ENCODE measurements at places on chromosomes 1 and 21. TPM values are rescaled to one million over a fixed set of nuclear protein-coding genes. Genes with fewer than 3 reads are reported as not detected.
A peak's percentile ranks its signal among the peaks of the same experiment; 100 is the strongest.

DNA sequence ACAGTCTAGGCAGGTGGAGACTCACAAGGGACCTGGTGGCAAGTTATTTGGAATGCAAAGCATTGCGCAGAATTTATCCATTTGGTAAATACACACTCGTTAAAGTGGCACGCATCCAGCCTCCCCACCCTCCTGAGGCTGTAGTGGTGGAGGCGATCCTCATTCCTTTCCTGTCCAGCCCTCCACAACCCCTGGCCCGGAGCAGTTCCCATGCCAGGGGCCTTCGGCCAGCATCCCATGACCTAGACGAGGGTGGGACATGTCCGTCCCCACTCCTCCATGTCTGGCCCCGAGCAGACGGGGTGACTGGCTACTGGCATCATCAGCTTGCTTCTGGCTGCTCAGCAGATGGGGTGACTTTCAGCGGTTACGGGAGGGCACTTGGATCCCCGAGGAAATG lies 281.5 kb upstream of the VAMP3 start:
- no peak for DNase-seq

DNA sequence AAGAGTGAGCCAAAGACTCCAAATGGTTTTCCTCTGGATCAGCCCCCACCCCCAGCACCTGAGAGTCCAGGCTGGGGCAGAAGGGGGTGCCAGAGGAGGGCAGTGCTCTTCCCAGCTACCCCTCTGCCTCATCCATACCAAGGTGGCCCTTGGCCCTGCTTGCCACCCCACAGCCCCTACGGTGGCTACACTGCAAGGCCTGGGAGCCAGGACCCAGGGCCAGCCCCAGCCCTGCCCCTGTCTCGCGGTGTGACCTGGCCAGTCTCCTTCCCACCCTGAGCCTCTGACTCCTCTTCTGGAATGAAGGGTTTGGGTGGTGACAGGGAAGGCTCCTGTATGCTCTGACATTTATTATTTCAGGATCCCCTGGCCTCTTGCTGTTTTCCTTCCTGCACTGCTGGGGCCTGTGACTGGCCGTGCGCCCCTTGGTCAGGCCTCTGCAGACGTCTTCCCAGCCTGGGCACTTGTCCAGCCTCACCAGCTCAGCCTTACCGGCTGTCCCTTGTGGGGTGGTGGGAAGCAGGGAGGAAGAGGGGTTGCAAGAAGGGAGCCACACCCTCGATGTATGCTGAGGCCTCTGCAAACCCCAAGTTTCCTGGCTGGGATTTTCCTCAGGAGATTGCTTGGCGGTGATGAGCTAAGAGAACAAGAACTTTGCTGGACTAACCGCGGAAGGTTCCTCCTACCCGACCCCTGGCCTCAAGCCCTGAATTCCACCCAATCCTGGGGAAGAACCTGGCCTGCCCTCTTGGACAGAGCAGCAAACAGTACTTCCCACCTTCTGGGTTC lies 13.5 kb downstream of the ASAP3 start:
- DNase-seq: no peak

- no peak for DNase-seq
Measured at GRCh38 chr1:243598433-243598832, 251.6 kb downstream of the AKT3 start.

DNA sequence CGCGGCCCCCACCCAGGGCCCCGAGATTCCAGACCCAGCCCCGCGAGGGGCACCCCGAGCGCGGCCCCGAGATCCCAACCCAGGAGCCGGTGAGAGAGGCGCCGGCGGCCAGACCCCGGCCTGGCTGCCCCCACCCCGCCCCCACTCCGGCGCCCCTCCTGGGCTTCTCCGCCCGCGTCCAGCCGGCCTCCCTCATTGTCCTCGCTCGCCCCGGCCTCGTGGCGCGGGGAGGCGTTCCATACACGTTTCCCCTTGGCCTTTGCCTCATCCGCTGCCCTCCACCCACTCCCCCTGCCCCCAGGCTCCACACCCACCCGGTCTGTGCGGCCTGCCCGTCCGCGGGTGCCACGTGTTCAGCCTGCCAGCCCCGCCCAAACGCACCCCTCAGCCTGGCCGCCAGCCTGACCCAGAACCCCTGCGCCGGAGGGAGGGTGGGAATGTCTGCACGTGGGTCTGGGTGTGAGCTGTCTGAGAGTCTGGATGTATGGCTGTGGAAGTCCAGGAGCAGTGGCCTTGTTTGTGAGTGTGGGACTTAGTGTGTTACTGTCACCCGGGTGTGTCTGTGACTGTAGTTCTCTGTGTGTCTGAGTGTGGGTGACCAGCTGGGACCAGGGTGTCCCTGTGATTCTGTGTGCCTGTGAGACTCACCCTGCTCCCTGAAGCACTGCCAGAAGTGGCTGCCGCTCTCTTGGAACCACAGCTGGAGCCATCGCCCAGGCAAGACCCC lies 681 bp downstream of the B4GALT2 start:
- no peak for DNase-seq

- DNase-seq: no peak
Measured at GRCh38 chr1:10616696-10617095, 141.9 kb downstream of the PEX14 start.

GRCh38 chr1:79197421-79197820 lies 190.9 kb upstream of the ADGRL4 start:
- peak; percentile 6 for DNase-seq

GRCh38 chr1:30329802-30330557 lies 393.4 kb downstream of the MATN1 start:
- no peak for DNase-seq

DNA sequence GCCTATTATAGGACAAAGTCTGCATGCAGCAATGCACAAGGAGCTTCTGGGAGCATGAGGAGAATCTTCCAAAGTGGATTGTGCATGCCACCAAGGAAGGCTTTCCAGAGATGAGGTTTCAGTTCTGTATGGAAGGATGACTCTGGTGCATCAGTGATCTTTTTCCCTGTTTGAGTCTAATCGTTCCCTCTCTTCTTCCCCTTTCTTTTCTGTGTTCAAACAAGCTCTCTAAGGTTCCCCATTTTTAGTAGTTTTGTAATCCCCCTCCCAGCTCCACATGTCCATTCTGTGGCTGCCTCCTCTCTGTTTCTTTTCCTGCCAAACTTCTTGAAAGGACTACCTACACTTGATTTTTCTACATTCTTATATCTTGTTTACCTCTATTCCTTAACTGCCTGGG lies 43.3 kb upstream of the USP25 start:
- no peak for DNase-seq

DNA sequence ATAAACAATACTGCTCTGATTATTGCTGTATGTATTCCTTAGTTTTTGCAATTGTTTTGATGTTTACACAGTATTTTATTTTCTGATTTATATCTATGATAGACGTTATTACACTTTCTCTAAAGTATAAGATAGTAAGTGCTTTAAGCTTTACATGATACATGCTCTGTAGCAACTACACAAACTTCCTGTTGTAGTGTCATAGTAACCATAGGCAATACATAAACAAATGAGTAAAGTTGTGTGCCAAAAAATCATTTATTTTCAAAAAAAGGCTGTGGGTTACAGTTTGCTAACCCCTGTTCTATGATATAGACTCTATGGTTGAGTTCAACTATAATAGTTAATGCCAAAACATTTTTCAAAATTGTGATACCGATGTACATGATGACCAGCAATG lies 1156.4 kb downstream of the AMY1C start:
- DNase-seq: no peak

DNA sequence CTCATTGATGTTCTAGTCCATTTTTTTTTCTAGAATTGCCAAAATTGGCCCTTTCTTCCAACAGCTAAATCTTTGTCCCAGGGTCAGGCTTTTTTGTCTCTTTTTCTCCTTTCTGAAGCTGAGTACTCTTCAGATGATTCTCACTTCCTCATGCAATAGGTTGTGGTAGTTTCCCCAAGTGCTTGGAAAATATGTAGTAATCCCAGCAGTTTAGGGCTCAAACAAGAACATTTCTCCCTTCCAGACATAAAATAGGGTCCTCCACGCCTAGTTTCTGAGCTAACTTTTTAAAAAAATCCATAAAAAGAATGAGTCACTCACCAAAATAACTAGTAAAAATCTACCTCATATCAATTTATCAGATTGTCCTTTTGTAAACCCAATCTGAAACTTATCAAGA lies 10.0 kb upstream of the MCOLN3 start:
- DNase-seq: no peak

DNA sequence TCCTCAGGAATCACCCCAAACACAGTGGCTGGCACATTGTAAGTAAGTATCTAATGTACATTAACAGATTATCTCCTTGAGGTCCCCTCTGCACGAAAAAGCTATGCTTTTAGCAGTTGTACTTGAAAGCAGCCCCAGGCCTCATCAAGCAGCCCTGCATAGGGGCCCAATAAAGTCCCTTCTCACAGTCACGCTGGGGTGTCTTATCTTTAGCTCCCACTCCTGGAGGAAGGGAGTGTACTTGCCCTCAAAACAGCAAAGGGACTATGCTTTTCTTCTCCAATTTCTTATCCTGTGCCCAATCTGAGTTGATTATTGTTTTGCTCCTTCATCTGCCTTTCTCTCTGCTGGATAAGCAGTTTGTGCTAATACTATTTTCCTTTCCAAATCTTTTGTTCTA lies 168.8 kb upstream of the PLXNA2 start:
- DNase-seq: no peak

GRCh38 chr1:75672528-75673393 lies 51.7 kb upstream of the ACADM start:
- no peak for DNase-seq

DNA sequence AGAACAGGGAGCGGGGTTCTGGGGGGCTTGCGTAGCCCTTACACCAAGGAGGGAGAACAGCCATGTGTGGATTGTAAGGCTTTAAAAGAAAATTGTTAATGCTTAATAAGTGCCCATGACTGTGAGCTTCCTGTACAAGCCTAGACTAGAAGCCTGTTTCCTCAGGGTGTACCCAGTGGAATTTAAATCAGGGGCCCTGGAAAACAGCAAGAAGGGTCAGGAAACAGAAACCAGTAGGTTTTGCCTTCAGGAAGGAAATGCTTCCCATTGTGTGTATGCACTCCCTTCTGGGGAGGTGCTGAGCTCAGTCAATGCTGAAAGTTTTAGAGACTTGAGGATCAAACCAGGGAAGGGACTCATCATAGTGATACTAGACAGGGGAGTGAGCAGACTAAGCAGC lies 12.7 kb downstream of the UTP11 start:
- DNase-seq: no peak

GRCh38 chr1:198030682-198031081 lies 113.5 kb downstream of the LHX9 start:
- DNase-seq: no peak

DNA sequence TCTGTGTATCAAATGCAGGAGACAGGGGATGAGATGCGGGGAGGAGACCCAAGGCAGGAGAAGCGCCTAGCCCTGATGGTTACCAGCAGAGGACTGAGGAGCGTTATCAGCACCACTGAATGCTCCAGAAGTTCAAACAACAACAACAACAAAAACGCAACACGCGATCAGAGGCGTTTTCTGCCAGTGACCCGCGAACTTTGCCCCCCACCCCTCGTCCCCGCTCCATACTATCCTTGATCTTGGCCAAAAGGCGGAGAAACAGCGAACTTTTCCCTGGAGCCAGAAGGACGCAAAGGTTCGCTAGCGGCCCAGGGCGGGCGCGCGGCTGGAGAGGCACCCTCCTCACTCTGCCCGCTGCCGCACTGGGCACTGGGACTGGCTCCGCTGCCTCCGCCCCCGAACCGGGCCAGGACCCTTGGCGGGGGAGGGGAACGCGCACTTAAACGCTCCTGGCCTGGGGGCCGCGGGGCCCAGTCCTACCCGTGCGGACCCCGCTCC lies 699 bp downstream of the ECHDC2 start:
- DNase-seq: peak; percentile 26

DNA sequence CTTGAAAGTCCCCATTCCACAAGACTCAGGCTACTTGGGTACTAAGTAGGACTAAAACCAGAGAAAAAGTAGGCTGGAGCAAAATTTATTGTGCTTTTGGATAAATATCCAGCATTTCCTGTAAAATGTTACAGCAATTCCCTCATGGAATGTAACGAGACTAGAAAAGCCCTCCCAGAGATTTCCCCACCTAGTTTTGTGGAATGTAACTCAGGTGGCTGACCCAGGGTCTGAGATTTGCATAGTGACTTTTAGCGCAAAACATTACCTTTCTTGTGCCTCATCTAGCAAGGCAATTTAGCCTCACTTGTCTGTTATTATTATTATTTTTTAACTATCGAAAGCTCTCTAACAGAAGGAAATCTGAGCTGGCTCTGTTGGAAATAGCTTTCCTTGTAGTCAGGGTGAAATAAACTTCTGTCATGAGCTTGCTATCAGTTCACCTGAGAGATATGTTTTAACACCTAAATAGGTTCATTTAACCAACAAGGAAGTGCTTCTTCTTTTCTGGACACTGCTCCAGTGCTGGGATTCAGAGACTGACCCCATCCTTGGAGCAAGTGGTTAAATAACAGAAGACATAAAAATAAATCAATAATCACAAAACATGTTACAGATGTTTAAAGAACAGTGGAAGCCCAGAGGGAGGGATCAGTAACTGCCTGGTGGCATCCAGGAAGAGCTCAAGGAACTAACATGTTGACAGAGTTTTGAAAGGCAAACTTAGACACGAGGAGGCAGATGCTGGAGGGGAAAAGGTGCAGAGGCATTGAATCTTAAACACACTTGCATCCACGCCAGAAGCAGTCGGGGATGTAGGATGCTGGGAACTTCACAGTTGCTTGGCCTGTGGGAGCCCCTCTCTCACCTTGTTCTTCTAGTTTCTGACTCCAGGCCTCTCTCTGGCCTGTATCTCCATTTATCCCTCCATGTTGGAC lies 68.3 kb upstream of the RHOU start:
- no peak for DNase-seq

DNA sequence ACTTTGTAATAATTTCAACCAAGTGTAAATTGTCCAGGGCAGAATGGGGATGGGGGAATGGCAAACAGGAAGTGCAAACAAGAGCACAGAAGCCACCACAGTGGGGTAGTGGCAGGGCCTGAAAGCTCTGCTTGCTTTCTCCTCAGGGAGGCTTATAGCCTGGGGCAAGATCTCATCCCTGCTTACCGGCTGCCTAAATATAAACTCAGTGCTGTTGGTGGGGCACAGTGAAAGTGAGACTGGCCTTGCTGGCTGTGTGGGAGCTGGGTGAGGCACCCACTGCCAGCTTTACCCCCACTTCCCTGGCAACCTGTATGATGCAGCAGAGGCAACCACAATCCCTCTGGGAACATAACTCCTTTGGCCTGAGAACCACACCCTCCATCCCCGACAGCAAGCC lies 15.2 kb downstream of the STYXL2 start:
- DNase-seq: no peak

The S100A9 gene
- polyA plus RNA-seq: 6.2 TPM

The GBP2 gene
- 2.9 TPM for polyA plus RNA-seq

The TBX15 gene
- polyA plus RNA-seq: 0.35 TPM

The UTS2 gene
- polyA plus RNA-seq: not detected

The MTARC1 gene
- polyA plus RNA-seq: 26.8 TPM

The CHIA gene
- not detected for polyA plus RNA-seq

The CCDC17 gene
- 1.3 TPM for polyA plus RNA-seq

The ZNF593OS gene
- 1.4 TPM for polyA plus RNA-seq

The SGIP1 gene
- polyA plus RNA-seq: 18.4 TPM

The CRABP2 gene
- 85.6 TPM for polyA plus RNA-seq

Measured in left kidney (tissue), 8 donors.